Right renal pelvis (tissue), 4 donors: ENCODE measurements at places on chromosomes 1 and 21. TPM values are rescaled to one million over a fixed set of nuclear protein-coding genes. Genes with fewer than 3 reads are reported as not detected.

Gene NUDT17
- 7.0 TPM for polyA plus RNA-seq

Gene RHBG
- polyA plus RNA-seq, result 17.3 TPM

Gene TEDDM1
- 0.05 TPM for polyA plus RNA-seq

DNA sequence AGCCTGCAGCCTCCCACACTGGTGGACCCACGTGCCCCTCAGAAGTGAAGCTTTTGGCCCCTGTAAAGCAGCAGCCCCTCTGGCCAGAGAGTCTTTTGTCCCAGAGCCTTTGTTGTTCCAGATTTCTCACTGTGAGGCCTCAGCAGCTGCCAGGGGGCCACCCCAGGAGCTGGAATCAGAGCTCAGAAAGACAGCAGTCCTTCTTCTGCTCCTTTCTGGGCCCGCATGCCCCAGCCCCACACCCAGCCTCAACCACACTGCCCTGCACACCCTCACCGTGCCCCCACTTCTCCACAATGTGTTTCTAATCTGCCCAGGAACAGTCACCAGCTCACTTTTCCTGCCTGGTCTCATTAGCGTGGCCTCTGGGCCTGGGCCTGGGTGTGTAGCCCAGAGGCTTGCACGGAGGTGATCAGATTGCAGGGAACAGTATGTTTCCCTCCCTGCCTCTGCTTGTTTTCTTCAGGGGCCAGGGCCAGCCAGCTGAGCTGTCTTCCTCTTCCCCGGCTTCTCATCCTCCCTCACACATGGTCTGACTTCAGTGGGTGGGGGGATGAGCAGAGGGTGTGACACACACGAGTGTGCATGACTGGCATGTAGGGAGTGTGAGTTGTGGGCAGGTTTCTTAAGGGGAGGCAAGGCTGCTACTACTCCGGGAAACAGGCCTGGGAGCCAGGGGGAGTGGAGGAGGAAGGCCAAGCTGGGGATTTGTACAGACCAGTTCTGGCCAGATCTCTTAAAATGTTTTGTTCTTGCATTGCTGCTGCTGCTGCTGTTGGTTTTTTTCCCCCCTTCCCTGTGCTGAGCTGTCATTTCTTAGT is 82.5 kb upstream of the ZNF648 start:
- DNase-seq, result peak; percentile 52

- DNase-seq, result no peak
Measured at GRCh38 chr21:45021428-45022347, 52.7 kb upstream of the ADARB1 start.

Gene LMOD1
- 4.2 TPM for polyA plus RNA-seq
